ENCODE measurements at places on chromosomes 1 and 21.
A peak's percentile ranks its signal among the peaks of the same experiment; 100 is the strongest.

- DNase-seq: no peak
Observed at GRCh38 chr21:45982758-45983648, 1.4 kb downstream of the COL6A1 start.

DNA sequence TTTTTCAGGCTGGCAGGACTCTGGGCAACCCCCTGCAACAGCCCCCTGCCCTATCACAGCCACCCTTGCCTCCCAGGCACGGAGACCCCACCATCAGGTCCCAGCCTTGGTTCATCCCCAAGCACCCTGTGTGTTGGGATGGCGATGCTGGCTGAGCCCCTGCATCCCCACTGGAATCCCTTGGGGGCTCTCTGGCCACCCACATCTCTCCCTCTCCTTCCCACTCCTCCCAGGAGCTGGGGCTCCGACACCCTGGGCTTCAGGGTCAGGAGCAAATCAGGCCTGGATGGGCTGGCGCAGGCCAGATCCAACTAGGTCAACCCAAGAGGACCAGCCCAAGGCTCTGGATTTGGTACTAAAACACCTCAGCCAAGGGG, 25.9 kb downstream of the COL6A1 start:
- DNase-seq: no peak

- no peak for DNase-seq
Observed at GRCh38 chr1:100556925-100557605, 19.1 kb downstream of the GPR88 start.

GRCh38 chr1:225554216-225554812, 98.6 kb downstream of the ENAH start:
- no peak for DNase-seq

DNA sequence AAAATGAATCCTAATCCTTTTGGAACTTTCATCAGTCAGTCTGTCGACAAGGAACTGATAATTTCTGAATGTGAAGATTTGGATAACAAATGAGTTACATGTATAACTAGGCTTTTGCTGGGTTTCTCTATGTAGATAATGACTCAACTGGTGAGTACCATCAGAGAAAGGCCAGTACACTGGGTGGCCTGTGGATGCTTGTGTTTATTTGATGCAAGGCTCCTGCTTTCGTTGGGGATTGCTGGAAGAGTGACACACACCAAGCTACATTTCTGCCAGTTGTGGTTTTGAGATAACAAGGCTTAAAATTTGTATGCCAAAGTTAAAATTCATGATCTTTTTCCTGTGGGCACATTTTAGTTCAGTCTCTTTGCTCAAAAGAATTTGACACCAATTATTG, 115.7 kb upstream of the UBE2U start:
- no peak for DNase-seq

GRCh38 chr1:113429461-113430153, 39.3 kb downstream of the MAGI3 start:
- DNase-seq: no peak

DNA sequence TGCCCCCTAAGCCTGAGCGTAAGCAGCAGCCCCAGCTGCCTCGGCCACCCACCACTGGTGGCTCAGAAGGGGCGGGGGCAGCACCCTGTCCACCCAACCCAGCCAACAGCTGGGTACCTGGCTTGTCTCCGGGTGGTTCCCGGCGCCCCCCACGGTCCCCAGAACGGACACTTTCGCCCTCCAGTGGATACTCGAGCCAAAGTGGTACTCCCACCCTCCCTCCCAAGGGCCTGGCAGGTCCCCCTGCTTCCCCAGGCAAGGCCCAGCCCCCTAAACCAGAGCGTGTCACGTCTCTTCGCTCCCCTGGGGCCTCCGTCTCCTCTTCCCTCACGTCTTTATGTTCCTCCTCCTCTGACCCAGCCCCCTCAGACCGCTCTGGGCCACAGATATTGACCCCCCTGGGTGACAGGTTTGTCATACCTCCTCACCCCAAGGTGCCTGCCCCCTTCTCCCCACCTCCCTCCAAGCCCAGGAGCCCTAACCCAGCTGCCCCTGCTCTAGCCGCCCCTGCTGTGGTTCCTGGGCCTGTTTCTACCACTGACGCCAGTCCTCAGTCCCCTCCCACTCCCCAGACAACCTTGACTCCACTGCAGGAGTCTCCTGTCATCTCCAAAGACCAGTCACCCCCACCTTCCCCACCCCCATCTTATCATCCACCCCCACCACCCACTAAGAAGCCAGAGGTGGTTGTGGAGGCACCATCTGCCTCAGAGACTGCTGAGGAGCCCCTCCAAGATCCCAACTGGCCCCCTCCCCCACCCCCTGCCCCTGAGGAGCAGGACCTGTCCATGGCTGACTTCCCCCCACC, 46.2 kb downstream of the YARS1 start:
- DNase-seq: no peak

DNA sequence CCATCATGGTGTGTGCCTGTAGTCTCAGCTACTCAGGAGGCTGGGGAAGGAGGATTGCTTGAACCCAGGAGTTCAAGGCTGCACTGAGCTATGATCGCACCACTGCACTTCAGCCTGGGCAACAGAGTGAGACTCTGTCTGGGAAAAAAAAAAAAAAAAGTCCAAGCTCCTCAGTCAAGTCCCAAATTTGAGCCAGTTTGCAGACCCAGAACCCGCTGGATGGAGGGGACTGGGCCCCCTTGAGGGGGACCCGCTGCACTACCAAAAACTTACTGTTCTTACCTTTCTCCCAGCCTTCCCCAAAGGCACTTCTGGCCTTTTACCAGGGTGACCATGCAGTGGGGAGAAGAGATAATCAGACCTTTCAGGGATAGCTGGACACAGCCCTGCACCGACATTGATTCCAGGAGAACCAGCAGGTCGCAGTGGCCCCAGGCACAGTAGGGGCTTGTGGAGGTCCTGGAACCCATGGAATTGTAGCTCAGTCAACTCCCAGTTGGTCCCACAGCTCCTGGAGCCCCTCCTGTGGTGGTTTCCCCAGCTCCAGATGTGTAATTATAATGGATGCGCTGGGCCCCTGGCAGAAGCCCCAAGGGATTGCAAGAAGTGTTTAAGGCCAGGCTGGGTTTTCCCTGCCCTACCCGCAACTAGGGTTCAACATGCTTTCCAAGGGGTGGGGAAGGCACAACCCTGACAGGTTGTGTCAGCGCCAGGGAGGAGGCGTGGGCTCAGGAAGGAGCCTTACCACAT, 4.1 kb upstream of the WNT9A start:
- DNase-seq: no peak

GRCh38 chr21:34075760-34076660, 2.6 kb downstream of the MRPS6 start:
- DNase-seq: no peak

DNA sequence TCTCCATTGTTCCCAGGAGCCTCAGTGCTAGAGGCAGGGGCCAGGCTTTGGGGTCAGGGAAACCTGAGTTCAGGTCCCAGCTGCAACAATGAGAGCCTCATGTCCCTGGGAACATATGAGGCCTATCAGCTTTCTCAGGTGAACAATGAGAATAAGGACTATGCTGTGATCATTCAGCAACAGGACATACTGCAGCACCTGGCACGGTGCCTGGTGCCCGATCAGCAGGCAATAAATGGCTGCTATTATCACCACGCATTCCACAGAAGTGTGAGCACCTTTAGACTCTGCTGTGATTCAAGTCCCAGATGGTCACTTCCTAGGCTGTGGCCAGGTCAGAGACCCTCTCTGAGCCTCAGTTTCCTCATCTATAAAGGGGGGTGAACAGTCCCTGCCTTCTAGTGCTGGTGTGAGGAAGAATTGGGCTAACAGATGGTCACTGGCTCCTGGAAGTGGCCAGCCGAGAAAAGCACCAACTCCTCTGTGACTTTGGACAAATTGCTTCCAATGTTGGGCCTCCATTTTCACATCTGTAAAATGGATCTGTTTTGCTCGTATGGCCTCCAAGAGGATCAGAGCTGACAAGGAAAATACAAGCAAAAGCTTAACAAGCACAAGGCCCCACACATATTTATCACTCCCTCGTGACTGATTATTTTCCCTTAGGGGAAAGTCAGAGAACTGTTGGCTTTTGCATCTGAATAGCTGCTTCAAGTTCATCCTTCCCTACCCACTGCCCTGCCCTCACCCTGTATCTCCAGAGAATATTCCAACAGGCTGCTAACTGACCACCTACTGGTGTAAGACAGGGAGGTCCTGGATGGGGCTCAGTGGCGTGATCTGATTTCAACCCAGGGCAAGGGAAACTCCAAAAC, 1.1 kb downstream of the SLC5A9 start:
- DNase-seq: no peak

DNA sequence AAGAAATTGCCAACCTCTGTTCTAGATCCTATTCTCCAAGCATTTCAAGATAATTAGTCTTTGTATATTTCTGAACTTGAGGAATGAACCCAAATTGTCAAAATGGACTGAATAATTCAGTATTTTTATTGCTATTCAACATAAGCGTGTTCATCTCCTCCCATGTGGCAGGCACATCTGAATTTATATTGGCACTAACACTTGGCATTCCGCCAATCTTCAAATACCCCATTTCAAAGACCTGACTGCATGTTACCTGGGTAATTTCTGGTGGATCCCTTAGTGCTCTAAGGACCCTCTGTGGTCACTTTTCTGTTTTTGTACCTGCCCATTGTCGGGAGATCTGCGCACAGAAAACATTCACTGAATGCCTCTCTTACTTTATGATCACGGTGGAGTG, 66.6 kb downstream of the BACE2 start:
- no peak for DNase-seq

DNA sequence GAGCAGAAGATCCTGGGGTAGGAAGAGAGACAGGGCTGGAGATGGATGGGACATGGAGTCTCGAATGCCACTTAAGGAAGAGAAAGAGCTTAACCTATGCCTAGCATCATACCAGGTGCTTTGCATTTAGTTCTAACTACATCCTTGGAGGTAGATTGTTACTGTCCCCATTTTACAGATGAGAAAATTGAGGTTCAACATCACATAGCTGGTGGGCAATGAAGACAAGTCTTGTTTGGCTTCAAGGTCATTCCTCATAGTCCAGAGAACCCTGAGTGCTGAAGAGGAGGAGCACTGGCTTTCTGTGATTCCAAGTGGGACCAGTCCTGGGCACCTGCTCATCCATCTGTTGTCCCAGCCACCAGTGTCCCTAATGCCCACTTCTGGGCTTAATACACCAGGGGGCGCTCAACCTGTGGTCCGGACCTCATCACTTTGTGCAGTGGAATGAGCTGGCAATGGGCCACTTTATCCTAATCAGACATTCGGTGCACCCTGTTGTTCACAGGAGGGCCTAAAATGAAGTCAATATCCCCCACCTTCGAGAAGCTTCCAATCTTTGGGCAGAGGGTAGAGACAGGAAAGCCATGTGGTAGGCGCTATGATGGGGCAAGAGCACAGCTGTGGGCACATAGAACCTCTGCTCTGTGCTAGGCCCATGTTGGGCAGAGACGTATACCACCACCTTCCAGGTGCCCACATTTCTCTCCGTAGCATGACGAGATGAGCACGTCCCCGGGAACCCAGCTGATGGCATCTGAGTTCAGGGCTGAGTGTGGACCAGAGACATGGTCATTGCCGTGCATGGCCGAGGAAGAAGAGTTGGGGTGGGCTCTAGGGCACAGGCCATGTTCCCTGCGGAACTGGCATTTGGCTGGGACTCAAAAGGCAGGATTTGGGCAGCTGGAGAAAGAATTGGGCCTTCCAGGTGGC, 9.2 kb downstream of the RPS6KA1 start:
- DNase-seq: no peak

DNA sequence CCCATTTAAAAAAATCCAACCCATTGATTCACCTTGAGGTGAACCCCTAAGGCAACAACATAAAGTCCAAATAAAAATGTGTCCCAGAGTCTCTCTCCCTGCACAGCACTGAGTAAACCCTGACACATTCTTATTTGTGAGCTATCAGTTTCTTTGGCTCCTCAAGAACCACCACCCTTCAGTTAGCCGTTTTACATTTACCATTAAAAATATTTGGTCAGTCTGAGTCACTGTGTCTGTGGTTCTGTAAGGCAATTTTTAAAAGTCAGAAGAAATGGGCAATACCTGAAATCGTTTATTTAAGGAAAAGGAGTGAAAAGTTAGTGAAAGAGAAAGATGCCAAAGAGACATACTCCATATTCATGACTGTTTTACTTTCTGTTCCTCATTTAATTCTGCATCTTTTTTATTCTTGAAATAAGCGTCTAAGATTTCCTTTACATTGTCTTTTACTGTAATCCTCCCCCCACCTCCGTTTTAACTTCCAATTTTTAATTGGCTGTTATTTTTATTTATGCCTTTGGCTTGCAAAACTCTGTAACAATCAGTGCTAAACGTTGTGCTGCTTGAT, 91.7 kb upstream of the IVNS1ABP start:
- no peak for DNase-seq

DNA sequence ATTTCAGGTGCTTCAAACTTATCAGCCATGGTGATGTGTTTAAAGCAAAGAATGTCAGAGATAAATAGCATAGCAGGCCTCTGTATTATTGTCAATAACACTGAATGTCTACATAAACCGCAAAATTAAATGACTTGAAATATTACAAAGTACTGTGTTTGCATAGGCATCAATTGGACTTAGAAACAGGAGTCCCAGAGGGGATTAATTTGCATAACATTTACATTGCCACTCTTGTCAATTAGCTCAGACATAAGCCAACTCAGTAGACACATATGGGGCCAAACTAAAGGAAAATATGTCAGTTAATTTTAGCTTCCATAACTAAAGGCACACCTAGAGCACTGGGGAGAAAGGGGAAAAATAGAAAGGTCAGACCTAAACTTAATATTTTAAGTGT, 814.5 kb upstream of the NEGR1 start:
- no peak for DNase-seq

- DNase-seq: no peak
Observed at GRCh38 chr1:113534130-113534817, 144.0 kb downstream of the MAGI3 start.

GRCh38 chr1:1430992-1431844, 4.3 kb upstream of the VWA1 start:
- DNase-seq: no peak

- no peak for DNase-seq
Observed at GRCh38 chr1:104706631-104707147, 957.0 kb downstream of the AMY1C start.

DNA sequence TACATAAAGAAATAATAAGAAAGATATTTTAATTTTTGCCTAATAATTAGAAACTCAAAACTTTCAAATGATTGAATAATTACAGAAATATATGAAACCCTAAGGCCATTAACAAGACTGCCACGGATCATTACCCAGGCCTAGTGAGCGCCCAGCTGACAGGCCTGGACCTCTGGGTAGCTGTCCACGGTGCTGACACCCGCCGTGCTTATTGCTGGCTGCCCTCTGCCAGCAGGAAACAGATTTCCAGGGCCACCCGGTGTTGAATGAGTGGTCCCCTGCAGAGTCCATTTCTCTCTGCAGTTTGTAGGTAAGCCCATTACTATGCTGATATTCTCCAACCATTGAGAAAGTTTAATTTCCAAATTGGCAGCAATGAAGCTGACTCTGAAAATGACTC, 254.4 kb upstream of the GJB5 start:
- no peak for DNase-seq

GRCh38 chr1:225509770-225510169, 81.9 kb upstream of the LBR start:
- DNase-seq: no peak

DNA sequence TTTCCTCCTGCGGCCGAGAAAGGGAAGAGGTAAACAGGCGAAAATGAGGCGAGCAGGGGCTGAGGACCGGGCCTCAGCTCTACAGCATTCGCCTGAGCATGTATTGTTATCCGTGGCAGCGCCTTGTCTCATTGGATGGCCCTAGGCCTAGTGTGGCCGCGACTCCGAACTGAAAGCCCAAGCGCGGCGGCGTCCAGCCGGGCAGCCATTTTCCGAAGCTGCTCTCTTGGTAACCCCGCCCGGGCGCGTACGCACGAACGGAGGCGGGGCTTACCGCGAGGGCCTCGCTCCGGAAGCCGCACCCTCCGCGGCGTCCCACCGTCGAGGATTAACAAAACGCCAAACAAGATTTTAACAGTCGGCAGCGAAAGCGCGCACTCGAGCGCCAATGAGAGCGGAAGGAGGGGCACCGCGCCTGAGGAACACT, 797 bp upstream of the USP1 start:
- peak; percentile 98 for DNase-seq
